ENCODE measurements at places on chromosomes 3 and 15.

DNA sequence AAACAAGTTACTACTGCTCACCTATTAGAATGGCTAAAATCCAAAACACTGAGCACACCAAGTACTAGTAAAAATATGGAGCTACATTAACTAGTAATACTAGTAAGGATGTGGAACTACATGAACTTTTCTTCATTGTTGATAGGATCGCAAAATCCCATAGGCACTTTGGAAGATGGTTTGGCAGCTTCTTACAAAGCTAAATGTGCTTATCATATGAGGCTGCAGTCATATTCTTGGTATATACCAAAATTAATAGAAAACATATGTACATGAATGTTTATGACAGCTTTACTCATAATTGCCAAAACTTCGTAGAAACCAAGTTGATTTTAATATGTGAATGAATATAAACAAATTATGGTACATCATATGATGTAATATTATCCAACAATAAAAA, 366.8 kb upstream of the KCNMB2 start:
- no peak for DNase-seq

DNA sequence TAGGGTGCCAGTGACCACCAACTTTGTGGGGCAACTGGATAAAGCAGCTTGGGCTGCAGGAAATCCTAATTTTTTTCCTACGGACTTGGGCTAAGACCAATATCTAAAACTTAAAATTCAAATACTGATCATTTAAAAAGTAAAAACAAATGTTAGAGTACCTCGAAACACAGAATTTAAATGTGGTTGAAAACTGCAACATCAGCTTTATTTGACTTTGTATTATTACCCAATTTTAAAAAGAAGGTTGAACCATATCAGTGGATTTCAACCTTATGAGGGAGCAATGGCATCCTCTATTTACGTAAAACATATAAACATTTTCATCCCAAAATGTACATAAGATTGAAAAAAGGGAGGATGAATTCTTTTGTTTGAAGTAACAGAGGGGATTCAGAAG, 26.2 kb downstream of the CFAP20DC start:
- DNase-seq: no peak

DNA sequence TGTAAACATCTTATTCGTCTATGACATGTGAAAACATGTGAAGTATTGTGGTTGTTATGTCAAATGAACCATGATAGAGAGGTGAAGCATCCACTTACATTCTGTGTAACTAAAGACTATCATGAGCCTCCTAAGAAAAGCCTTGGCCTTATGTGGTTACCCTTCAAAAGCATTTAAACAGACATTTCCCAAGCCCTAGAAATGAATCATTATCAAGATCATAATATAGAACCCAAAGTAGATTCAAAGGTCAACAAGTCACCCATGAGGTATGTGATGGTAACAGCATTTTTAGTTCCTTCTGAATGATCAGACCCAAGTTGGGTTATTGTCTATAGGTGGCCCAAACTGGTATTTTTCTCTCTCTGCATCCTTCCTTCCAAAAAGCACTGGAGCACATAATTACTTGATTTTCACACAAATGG, 408.0 kb downstream of the TBL1XR1 start:
- DNase-seq: no peak

- DNase-seq: no peak
These were observed 348.2 kb downstream of the PDCD6IP start for GRCh38 chr3:34146596-34146995.

DNA sequence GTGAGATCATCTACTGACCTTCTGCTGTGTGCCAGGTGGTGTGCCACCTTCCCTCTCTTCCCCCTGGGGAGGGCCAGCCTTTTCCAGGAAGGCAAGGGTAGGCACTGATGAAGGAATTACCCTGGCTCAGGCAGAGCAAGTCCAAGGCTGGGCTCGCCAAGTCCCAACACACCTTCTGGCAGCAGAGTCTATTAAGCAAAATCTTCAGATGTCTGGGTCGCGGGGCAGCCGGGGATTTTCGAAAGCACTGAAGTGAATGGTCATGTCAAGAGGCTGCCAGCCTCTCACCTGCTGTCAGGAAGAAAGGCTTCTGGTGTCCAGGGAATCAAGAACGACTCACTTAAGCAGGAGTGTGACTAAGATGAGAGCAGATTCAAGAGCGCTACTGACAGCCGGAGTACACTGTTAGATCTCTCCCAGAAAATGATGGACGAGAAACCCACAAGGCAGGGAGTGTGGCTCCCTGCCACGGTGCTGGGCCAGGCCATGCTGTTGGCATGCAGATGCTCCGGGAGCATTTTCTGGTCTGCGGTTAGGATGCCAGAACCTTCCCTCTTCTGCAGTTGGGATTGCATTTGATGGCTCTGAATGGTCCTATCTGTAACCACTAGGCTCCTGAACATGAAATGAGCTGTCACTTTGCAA, 479.8 kb downstream of the SHQ1 start:
- no peak for DNase-seq

GRCh38 chr15:65375871-65376607, 1.8 kb downstream of the IGDCC3 start:
- no peak for DNase-seq

- DNase-seq: no peak
These were observed 220.4 kb downstream of the SNRPN start for GRCh38 chr15:25175033-25175788.

DNA sequence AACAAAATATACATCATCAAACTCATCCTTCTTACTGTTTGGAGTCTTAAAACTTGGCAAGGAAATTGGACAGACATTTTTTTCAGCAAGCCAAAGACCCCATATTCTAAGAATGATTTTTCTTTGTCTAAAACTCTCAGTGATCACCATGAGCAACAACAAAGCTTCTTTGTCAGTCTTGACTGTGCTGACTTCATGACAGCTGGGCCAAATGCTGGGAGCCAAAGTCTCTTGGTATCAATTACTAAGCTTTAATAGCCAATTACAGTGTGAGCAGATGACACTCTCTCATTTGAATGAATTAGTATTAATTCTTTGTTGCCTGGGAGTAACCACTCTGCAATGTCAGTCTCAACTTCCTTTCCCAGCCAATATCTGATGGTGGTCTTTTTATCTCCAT, 48.1 kb upstream of the GK5 start:
- DNase-seq: no peak

GRCh38 chr3:12054245-12054644, 50.1 kb downstream of the SYN2 start:
- DNase-seq: no peak

- no peak for DNase-seq
These were observed 104.4 kb downstream of the RBMS3 start for GRCh38 chr3:29385046-29385830.

DNA sequence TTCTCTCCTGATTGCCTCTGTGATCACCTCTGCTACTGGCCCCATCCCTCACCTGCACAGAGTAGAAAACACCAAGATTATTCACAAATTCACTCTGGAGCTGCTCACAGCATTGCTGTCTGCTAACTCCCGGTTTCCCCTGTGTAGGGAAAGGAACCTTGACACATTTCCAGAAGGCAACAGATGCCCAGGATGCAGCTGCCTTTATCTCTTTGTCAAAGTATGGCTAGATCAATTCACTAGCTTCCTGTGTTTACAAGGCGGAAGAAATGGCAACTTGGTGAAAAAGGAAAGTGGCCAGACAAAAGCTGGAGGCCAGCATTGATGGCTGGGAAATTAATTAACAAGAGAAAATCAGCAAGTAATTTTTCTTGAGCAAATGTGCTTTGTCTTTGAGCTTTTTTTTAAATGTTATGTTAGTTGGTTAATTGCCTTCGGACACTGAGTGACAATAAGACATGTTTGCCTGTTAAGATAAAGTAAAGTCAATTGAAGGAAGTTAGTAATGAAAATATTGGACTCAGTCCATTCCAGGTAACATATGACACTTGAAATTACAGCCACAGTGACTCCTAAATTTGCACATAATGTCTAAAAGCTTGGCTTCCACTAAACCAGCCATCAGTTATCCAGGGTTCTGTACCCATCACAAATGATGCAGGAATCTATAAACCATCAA, 394.6 kb upstream of the IL12A start:
- no peak for DNase-seq

DNA sequence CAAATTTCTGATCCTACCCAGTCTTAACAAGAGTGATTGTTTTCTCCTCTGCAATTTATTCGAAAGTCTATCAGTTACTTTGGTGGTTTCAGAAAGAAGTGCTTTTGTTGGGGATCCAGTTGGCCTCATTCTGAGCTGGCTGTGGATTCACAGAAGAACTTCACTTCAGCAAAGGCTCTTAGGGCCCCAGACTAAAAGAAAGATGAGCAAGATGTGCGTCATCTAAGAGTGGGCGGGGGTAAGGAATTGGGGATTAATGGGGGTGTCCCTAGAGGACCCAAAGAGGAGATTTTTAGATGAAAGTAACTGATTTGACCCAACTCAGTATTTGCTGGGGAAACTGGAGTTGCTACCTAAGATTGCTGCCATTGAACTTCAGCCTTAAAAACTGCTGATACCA, 63.9 kb upstream of the TSEN2 start:
- no peak for DNase-seq

DNA sequence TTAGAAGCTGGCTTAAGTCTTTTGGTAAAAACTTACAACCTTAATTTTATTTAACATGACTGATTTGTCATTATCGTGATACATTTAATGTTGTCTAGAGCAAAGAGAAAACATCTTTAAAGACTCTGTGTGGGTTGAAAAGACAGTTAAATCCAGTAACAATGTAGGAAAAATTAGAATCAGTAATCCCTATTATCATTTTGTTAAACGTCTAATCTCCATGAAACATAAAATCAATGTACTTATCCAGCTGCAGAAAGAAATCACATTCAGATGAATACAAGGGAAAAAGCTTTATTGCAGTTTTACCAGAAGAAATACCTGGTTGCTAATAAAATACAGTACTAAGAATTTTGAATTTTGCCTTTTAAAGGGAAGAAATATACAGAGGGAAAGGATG, 21.2 kb upstream of the SETMAR start:
- DNase-seq: no peak

DNA sequence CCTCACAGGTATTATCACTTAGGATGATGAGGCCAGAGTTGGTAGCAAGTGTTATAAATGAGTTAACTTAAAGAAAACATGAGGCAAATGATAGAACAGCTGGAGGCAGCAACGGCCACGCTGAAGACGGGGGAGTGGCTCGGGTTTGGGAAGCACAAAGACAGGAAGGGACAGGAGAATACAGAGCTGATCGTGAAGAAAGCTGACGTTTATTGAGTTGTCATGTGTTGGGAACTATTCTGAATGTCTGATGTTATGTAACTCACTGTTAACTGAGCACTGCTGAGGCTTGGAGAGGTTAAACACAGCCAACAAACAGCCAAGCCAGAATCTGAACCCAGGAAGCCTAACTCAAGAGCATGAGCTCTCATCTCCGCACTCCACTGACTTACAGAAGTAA, 42.3 kb downstream of the FGD5 start:
- no peak for DNase-seq

DNA sequence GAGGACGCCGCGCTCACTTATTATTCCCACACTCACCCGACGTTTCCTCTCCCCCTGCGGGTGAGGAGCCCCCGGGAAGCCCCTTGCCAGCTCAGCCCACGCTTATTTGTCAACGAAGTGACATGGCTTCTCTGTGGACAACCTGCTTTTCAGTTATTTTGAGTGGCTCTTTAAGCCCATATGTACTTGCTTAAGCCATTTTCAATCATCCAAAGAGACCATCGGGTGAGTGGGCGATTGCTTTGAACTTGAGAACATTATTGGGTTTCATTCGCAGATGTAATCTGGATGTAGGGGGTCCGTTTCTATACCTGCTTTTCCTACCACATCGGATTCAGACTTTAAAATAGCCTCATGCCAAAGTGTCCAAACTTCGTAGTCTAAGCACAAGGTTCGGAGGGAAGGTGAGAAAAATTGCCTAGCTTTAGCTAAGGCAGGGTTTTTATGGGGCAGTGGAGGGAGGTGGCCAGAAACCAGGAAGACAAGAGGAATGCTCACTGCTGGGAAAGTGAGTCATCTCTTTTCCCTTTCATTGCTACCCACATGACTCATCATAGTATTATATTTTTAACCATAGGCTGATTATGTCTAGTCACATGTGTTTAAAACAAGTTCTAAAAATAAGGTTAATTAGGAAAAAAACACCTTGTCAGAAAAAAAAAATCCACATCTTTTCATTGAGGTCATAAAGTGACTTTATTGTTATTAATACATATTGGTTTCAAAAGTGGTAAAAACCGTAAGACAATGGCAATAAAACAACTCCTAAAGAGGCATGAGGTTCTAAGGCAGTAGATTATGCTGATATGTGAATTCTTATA, 773.1 kb upstream of the NR2F2 start:
- no peak for DNase-seq

DNA sequence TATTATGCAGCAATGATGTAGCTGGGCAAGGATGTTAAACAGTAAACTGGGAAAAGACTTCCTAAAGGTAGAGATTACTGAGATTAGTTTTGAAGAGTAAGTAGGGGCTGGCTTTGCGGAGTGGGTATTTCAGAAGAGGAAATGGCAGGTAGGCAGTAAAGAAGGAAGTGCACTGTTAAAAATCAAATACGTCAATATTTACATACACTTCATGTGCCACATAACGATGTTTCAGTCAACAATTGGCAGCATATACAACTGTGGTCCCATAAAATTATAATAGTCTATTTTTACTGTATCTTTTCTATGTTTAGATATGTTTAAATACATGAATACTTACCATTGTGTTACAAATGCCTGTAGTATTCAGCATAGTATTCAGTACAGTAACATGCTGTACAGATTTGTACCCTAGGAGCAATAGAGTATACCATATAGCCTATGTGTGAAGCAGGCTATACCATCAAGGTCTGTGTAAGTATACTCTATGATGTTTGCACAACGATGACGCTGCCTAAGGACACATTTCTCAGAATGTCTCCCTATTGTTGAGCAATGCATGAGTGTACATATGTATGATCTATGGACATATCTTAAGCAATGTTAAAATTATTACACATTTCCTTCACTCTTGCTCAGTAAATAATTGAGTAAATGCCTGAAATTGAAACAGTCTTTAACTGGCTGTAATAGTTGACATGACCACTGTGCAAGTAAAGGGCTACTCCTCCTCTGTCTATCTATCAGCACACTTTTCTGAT, 196.7 kb downstream of the ISL2 start:
- no peak for DNase-seq

- DNase-seq: no peak
These were observed 62.2 kb upstream of the CTSH start for GRCh38 chr15:79007066-79007465.

DNA sequence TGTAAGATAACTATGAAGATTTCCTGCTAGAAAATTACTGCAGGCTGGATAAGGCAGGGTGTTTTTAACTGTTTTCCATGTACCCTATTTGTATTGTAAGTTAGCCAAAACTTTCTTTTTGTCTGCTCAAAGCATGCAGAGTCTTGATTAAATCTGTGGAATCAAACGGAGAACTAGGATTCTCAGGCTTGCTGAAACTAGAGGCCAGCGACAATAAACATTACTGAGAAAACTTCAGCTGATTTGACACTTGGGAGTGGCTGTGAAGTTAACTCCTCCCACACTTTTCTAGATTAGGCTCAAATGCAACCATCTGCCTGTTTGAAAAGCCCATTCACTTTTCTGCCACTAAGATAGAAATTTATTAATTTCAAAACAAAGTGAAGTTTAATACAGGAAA, 153.2 kb upstream of the FRMD4B start:
- no peak for DNase-seq

Measured in stimulated activated CD4-positive, alpha-beta T cell treated with anti-CD3 and anti-CD28 coated beads, Interleukin-2, amount 100 ng/mL, for 4 hours (primary cell).